Astrocyte of the spinal cord (primary cell): ENCODE measurements at places on chromosomes 7 and 10.

DNA sequence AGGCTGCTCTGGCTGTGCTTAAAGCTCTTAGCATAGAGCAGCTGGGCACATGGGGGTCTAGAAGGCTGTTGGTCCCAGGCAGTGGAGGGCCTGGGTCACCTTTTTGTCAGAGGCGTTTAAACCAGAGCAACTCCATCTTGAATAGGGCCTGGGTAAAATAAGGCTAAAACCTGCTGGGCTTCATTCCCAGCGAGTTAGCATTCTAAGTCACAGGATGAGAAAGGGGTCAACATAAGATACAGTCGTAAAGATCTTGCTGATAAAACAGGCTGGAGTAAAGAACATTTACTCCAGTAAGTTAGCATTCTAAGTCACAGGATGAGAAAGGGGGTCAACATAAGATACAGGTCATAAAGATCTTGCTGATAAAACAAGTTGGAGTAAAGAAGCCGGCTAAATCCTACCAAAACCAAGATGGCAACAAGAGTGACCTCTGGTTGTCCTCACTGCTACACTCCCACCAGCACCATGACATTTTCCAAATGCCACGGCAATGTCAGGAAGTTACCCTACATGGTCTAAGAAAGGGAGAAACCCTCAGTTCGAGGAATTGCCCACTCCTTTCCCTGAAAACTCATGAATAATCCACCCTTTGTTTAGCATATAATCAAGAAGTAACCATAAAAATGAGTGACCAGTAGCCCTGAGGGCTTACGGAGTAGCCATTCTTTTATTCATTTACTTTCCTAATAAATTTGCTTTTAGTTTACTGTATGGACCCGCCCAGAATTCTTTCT, 96.8 kb upstream of the PCBD1 start:
- no peak for DNase-seq

GRCh38 chr7:116075351-116076145, 45.0 kb upstream of the TFEC start:
- peak; percentile 45 for DNase-seq

DNA sequence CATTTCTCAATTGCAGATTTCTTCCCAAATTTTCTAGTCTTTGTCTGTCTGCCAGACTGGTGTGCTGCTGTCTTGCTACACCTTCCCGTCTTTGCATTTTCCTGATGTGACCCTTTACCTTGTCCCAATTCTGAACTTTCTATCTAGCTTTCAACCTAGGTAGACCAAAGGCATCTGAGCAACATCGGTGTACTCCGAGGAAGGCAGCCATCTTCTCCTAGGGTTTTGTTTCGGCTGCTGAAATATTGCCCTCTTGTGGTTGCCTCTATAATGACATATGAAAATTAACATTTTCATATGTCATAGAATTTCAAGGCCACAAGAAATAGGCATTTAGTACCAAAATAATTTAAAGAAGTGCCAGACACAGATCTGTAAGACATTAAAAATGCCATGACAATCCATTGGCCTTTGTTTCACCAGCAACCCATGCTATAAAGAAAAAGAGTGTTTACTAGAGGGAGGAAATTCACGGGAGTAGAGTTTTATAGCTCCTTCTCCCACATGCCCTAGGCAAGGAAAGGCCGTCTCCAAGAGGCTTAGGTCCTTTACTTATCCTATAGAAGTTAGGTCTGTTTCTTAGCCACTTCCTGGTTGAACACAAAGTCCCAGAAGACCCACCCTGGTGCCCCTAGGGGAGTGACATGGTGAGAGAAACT, 23.4 kb downstream of the OR9A2 start:
- DNase-seq = peak; percentile 61

- DNase-seq = no peak
These were observed 9.0 kb upstream of the ARPC1B start for GRCh38 chr7:99365318-99366141.

GRCh38 chr7:129013048-129013724, 41.7 kb downstream of the TNPO3 start:
- no peak for DNase-seq

DNA sequence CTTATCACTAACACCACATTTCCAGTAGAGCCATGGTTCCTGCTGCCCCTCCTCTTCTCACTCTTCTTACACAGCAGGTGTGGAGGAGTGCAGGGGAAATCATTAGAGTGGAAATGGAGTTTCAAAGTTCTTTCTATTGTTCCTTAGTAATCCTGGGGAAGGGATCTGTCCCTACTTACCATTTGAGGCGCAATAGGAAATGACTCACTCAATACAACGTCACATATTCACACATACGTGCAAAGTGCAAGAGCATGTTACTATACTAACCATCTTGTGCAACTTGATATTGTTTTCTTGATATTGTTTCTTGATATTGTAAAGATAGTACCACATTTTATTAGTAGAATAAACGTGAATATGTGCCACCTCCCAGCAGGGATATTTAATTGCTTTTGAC, 1010.2 kb downstream of the DNAJB9 start:
- DNase-seq = no peak

DNA sequence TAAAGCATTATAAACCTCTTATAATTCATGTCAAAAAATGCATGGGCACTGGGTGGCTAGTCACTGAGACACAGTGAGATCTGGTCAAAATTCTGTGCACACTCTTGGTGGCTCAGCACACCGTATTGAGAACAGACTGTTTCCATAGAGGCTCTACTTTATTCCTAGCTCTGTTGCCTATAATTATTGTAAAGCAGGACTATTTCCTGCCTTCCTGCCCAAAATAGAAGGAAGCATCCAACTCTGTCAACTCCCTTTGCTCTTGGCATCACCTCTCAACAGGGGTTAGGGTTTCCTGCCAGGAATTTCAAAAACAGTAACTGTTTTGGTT, 45.1 kb downstream of the PTN start:
- DNase-seq = no peak

- DNase-seq = no peak
These were observed 156.5 kb downstream of the DOCK4 start for GRCh38 chr7:112049555-112050249.

GRCh38 chr7:155237297-155237696, 60.4 kb upstream of the INSIG1 start:
- no peak for DNase-seq

DNA sequence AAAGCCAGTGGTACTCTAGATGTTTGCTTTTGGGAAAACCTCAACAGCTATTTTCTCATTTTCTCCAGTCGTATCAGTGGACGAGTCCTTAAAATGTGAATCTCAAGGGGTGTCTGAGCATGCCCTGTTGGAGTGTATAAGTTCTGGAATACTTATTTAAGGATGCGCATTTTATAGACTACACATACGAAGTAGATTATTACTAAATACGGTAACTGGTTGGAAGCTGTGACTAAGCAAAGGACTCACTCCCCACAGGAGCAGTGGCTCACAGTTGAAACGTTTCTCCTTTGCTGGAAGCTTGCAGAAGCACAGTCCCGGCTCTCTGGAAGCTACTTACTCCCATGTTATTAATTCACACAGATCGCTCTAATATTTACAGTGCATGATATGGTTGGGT, 90.8 kb upstream of the DNAJB6 start:
- DNase-seq = no peak
